ENCODE measurements at places on chromosomes 12 and 14.

DNA sequence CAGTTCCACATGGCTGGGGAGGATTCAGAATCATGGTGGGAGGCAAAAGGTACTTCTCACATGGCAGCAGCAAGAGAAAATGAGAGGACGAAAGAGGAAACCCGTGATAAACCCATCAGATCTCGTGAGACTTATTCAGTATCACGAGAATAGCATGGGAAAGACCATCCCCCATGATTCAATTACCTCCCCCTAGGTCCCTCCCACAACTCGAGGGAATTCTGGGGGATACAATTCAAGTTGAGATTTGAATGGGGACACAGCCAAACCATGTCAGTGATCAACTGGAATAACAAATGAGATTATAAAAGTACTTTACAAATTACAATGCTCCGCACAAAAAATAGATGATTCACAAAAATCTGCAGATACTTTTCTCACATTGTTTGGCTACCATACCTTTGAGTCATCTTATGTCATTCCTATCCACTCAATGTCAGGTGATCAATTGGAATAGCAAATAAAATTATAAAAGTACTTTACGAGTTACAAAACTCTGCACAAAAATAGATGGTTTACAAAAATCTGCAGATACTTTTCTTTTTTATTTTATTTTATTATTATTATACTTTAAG, 338.9 kb downstream of the C12orf50 start:
- DNase-seq = no peak

DNA sequence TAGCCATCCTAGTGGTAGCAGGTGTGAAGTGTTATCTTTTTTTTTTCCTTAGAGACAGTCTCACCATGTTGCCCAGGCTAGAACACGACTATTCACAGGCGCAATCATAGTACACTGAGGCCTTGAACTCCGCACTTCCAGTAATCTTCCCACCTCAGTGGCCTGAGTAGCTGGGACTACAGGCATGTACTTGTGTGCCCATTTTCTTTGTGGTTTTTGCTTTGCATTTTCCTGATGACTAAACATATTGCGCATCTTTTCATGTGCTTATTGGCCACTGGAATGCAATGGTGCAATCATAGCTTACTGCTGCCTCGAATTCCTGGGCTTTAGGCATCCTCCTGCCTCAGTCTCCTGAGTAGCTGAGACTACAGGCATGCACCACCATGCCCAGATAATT, 33.3 kb upstream of the GCH1 start:
- no peak for DNase-seq

GRCh38 chr14:55313480-55313879, 42.3 kb downstream of the FBXO34 start:
- DNase-seq = no peak

GRCh38 chr14:49303946-49304516, 282.1 kb downstream of the RPS29 start:
- no peak for DNase-seq

- DNase-seq = no peak
Measured at GRCh38 chr12:90653040-90653439, 301.9 kb downstream of the CCER1 start.

DNA sequence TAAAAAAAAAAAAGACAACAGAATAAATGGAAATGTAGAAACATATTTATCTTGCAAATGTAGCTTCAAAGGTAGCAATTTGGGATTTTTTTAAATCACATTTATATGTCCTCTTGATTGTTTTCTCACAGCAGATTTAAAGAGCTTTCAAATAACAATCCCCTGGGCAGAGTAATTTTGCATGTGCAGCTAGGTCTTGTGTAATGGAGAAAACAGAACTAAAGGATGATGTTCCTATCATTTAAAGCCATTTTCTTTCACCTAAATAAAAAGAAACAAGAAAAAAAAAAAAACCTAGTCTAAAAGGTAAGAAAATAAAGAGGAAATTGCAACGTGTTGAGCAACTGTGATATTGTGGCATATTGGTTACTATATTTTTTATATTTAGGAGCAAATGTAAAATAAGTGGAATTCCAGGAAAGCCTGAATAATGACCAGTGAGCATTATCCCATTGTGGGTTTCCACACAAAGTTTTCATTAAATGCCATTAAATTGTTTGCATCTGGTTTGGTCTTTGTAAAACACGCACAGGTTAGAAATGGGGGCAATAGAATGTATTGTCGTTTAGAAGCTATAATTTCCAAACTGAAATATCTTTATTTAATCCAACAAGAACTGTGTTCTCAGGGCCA, 215.6 kb downstream of the SLC6A15 start:
- DNase-seq = no peak

GRCh38 chr14:73741876-73742519, 27.8 kb upstream of the PNMA1 start:
- no peak for DNase-seq

DNA sequence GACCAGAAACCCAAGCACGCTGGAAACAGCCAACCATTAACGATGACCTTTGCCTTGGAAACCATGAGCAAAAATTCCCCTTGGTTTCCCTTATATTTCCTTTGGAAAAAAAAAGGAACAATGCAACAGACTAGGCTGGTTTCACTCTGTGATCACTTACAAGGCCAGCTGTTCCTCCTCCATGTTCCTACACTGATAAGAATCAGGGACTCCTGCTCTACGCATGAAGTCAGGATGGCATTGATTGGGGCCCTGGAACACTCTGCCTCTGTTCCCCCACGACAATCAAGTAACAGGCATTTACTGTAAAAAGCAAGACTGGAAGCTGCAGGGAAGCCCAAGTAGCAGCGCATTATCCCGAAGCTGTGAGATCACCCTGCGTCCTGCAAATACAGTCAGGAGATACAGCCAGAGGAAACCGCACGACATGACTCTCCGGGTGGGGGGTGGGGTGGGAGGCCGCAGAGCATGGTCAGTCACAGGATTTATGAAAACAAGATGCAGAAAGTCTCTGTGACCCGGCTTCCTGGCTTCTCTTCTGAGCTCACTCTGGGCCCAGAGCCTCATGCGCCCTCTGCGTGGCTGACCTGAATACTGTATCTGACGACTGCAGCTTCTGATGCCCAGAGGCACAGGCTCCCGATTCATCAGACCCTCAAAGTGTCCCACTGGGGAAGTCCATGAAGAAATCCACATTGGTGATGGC, 31.1 kb downstream of the SSH1 start:
- no peak for DNase-seq

DNA sequence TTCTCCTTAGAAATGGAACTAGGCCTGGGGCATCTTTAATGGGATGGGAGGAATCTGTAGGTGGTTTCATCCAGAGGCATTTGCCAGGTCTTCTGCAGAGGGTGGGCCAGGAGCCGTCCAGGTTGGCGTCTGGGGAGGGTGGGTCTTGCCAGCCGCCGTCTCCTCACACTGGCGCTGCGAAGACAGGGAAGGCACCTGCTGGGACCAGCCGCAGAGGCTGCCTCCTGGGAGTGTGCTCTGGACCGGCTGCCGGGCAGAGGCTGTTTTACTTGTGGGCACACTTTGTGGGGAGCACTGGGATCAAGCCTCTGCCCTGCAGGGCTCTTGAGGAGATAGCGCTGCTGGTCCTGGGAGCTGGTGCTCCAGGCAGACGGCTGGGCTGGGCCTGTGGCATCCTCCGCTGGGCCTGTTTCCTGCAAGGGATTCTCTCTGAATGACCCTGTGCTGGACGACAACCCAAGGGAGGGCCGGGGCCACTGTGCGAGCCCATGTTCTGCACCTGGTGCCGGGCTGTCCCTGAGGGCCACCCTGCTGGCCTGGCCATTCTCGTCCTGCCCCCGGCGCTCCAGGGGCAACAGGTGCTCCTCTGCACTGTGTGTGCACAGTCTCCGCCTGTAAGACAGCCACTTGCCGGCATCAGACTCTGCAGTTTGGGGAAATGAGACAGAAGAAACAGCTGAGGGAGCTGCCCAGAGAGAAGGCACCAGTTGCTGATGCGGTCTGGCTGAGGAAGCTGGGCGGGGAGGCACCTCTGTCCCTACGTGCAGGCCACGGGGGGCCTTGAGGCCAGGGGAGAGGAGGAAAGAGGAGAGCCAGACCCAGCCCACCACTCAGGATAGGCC, 10.0 kb upstream of the TEX22 start:
- no peak for DNase-seq

GRCh38 chr14:24246765-24247212, 4.4 kb upstream of the TINF2 start:
- DNase-seq = no peak

DNA sequence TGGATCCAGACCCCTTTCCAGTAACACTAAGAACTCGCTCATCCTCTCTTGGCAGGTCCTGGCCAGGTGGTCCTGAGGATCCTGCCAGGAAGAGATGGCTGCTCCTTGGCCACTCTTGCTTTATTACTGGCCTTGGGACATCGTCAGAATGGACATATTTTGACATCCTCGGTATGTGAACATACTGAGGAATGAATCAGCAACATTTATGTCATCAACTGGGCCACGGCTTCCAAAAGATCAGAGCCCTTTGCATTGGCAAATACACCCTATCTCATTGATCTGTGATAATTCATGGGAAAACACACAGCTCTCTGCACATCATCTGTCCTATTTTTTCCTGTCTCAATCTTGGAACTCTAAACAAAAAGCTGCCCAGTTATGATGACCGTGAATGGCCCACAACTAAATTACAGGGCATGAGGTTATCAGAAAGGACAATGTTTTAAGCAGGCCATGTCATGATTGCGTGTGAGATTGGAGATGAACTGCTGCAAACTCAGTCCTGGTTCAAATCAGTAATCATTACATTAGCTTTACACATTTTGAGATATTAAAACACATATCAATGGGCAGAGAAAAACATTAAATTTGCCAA, 1325.8 kb downstream of the AACS start:
- DNase-seq = no peak

DNA sequence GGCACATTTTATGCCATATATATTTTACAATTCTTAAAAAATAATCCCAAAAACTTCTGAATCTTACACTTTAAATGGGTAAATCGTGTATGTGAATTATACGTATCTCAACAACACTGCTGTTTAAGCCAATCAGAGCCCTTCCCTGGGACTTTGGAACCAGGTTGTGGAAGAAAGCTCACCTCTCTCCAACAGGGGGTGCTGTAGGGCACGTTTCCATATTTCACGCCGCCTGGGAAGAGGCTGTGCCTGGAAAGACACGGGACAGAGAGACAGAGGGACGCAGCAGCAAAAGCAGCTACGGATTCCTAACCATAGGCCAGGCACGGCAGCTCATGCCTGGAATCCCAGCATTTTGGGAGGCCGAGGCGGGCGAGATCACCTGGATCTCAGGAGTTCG, 29.4 kb upstream of the FBRSL1 start:
- no peak for DNase-seq

- DNase-seq = no peak
Measured at GRCh38 chr14:51473808-51474565, 177.7 kb upstream of the FRMD6 start.

- no peak for DNase-seq
Measured at GRCh38 chr12:102659200-102659911, 179.0 kb upstream of the IGF1 start.

DNA sequence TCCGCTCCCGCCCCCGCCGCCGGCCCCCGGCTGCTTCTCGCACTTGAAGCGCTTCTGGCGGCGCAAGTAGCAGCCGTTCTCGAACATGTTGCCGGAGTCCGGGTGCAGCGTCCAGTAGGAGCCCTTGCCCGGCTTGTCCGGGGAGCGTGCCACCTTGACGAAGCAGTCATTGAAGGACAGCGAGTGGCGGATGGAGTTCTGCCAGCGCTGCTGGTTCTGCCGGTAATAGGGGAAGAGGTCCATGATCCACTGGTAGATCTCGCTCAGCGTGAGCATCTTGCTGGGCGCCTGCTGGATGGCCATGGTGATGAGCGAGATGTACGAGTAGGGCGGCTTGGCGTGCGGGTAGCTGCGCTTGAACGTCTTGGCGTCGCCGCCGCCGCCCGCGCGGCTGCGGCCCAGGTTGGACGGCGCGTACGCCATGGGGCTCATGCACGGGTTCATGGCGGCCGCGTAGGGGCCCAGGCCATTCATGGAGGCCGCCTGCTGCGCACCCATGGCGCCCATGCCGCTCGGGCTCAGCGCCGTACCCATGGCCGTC, 3.0 kb downstream of the FOXA1 start:
- DNase-seq = no peak

GRCh38 chr14:54291491-54292191, 105.2 kb upstream of the CDKN3 start:
- no peak for DNase-seq

GRCh38 chr12:88153959-88154358, 11.9 kb downstream of the TMTC3 start:
- no peak for DNase-seq

DNA sequence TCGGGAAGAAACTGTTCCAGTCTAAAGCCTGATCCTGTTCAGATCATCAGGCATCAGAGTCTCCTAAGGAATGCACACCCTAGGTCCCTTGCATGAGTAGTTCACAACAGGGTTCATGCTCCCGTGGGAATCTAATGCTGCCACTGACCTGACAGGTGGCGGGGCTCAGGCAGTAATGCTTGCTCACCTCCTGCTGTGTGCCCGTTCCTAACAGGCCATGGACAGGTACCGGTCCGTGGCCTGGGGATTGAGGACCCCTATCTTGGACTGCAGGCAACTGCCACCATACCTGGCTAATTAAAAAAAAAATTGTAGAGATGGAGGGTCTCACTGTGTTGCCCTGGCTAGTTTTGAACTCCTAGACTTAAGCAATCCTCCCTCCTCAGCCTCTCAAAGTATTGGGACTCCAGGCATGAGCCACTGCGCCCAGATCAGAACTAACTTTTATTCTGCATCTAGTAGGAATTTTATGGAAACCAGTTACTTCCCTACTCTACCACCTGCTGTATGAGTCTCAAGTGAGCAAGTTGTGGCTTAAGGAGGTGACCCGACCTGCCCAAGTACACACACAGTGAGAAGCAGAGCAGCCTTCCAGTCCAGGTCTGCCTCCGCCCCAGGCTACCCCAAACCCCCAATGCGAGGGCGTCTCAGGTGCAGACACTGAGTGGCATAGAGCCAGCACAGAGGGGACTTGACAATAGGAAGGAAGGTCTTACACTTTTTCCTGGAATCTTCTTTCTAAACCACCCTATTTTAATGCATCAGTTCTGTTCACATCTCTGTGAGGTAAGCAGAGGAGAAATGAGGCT, 2.5 kb upstream of the PAPLN start:
- no peak for DNase-seq

- no peak for DNase-seq
Measured at GRCh38 chr14:62369919-62370560, 607.8 kb downstream of the SNAPC1 start.

GRCh38 chr14:98593361-98593761, 678.6 kb downstream of the BCL11B start:
- no peak for DNase-seq

- DNase-seq = no peak
Measured at GRCh38 chr12:11812586-11813437, 163.3 kb downstream of the ETV6 start.

DNA sequence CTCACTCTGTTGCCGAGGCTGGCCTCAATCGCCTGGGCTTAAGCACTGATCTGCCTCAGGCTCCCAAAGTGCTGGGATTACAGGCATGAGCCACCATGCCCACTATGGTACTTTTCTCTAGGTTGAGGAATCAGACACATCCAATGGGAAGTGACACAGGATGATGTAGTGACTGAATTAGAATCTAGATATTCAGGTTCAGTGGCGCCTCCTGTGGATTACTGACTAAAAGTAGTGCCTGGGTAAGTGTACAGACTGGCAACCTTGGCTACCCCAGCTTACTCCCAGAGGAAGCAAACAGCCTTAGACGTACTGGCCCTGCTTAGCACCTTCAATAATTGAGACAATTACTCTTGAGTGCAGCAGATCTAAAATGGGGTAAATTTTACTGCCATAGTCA, 22.8 kb downstream of the GALNT8 start:
- no peak for DNase-seq
